NCI-H1092 (cell line): ENCODE measurements at places on chromosomes 4 and X.

DNA sequence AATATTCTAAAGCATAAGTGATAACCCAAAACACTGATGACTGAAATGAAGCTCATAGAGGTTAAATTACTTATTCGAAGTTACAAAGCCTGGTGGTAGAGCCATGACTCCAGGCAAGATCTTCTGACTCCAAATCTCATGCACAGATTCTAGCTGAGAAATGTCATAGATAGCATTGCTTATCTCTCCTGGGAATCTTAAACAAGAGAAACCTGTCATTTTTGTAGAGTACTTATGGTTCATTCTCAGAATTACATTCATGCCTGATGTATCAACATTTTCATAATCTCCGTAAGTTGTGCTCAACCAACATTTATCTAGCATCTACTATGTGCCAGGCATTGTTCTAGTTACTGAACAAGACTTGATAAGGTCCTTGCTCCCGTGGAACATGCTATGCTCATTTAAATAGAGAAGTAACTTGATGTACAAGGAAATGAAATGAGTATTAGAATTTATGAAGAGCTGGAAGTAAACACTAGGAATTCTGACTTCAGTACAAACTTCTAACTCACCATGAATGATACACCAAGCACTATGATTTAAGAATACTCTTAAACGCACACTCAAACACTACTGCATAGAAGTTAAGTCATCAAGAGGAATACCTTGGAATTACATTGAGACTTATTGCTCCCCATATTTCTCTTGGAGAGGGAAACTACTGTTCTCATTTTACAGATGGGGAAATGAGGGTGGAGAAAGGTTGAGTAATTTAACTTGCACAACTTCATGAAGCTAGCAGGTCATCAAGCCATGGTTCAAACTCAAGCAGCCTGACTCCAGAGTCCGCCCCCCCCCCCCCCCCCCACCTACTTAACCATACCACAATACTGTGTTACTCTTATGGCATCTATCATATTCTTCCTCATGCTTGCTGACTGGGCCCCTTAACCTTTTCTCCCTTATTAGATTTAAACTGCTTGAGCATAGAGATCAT lies 45.4 kb downstream of the MBNL3 start:
- DNase-seq: no peak

- DNase-seq: peak; percentile 17
These were observed 14.5 kb upstream of the CAPN6 start for GRCh38 chrX:111284631-111285293.

GRCh38 chrX:134752981-134753717 lies 94.9 kb upstream of the PLAC1 start:
- no peak for DNase-seq

- DNase-seq: no peak
These were observed 360.9 kb downstream of the PRDM5 start for GRCh38 chr4:120561648-120562047.

DNA sequence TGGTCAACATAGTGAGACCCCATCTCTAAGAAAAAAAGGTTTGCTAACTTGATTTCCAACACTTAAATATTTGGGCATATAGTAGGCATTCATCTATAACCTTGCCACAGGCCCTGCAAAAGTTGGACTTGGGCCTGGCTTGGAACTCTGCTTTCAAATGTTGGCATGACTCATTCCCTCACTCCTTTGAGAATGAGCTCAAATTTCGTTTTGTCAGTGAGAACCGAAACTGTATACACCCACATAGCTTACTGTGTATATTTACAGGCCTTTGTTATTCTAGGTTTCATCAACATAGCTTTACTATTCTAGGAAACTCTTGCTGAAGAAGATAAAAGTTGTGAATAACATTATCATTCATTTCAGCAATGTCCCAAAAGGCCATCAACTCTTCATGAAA lies 88.7 kb upstream of the ELOVL6 start:
- DNase-seq: no peak
